ENCODE measurements at places on chromosomes 6 and 20.

DNA sequence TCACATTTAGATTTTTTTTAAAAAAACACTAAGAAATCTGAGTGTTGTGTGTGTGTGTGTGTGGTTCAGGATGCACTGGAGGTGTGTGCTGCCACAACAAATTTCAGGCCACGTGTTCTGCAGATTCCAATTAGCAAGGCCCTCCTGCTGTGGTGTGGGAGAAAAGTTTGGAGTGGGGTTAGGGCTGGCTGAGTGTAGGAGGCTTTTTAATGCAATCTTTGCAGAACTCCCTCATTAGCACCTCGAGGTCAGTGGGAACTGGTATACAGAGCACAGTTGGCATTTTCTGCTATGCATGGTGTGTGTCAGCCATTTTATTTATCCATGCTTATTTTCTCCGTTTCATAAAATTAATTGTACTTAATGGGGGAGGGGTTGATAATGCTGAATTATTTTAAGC is 187.6 kb downstream of the SOX4 start:
- DNase-seq: no peak

DNA sequence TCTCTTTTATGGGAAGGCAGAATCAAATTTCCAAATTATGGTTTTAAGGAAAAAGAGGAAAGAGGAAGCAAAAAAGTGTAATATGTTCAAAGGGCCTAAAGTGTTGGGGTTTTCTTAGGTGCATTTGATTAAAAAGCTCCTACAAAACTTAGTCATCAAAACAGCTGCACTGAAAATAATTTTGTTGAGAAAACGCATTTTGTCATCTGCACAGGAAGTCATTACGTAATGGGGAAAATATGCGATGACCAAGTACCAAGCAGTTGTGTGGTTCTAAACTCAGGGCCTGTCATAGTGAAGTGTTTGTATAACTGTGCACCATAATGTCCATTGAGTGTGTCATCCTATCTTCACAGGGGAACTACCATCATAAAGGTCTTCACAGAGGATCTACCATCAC is 15.6 kb downstream of the HAO1 start:
- no peak for DNase-seq

DNA sequence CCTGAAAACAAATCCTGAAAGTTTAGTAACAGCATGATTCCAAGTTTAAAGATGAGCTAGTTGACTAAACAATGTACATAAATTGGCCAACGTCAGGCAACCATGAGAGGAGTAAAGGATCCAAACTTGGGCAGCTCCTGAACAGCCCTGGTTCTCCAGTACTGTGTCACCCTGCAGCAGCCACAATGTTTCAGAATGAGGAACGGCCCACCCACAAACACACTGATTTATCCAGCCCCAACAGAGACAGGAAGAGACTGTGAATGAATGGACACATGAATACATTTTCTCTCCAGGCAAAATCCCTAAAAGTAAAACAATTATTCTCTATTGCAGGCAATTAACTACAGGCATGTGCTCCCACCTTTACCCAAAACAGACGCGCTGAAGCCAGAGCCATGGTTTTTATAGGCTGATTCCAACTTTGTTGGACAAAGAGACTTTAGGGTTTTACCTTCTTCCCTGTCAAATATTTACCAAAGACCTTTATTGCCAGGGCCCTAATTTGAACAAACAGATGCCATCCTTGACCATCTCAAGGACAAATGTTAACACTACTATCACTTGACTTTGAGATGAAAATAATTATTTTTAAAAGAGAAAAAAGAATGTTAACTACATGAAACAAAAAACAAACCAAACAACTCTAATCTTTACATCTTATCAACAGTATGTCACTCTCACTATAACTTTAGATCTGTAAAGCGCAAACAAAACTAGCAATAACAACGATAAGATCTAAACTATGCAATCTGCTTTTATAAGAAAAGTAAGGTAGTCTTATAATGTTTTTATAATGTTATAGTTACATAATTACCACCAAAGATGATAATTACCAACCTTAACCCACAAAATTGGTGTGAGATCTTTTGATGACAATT is 22.9 kb downstream of the CNKSR3 start:
- no peak for DNase-seq

GRCh38 chr20:53306192-53306805 is 287.3 kb downstream of the ZNF217 start:
- DNase-seq: no peak

GRCh38 chr6:147868427-147869190 is 360.1 kb downstream of the SAMD5 start:
- DNase-seq: no peak

DNA sequence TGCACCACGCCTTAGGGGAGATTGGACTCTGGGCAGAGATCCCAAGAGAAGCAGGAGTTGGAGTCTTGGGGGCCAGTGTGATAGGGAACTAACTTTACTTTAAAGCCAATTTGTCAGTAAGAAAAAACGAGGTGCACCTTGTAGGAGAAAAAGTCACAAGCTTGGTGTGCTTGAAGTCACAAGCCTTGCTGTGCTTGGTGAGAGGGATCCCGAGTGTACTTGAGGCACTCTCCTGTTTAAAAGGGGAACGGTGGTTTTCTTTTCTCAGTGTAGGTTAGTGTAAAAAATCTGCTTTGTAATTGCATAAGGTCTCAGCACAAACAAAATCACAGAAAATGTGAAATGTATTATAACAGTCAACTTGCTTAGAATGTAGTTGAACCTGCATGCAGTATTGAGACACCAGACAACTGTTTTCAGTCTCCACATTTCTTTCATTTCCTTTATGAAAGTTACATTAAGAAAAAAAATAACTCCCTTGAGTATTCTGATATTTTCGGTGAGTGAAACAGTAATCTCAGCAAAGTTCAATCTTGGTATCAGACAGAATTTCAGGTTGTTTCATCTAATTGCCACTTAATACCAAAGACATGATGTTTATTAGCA is 111.1 kb upstream of the DUSP22 start:
- DNase-seq: no peak

DNA sequence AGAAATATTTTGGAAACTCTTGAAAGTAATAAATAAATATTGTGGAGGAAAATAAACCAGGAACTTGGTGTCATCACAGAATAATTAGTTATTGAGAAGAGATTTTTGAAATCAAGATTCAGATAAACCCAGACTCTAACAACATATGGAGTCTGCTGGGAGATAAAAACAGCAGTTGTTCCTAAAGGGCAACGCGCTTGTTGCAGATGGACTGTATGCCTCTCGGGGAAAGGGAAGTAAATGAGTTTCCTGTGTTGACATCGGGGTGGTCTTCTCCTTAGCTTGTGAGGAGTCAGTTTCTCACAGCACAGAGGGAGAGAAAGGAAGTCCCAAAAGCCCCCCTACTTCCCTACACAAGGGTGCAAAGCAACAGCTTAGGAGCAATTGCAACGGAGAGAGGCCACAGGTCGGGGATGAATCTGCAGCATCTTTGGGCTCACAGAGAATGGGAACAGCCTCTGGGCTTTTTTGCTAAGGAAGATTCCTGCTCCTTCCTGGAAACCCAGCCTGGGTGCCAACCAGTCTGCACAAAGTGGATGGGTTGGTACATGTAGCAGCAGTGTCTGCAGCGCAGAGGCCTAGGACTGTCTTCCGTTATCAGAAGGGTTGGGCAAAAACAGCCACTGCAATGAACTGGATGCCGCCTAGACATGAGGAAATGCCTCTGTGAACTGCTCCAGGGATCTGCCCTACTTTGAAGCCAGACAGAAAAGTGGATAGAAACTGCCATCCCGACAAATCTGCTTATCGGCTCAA is 603.0 kb upstream of the NRSN1 start:
- DNase-seq: no peak

DNA sequence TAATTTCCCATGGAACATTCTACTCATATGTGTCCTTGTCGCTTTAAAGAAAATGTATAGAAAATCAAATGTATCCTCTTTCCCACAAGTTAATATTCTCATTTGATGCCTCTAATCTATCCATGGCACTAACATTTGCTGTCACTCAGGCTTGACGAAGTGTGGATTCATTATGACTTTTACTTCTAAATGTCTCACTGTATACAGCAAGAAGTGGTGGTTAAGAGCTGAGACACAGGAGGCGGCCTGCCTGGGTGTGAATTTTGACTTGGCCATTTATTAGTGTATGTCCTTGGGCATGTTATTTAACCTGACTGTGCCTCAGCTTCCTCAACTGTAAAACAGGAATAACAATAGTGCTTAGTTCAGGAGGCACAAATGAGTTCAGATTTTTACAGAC is 70.0 kb downstream of the TRMT6 start:
- DNase-seq: no peak

DNA sequence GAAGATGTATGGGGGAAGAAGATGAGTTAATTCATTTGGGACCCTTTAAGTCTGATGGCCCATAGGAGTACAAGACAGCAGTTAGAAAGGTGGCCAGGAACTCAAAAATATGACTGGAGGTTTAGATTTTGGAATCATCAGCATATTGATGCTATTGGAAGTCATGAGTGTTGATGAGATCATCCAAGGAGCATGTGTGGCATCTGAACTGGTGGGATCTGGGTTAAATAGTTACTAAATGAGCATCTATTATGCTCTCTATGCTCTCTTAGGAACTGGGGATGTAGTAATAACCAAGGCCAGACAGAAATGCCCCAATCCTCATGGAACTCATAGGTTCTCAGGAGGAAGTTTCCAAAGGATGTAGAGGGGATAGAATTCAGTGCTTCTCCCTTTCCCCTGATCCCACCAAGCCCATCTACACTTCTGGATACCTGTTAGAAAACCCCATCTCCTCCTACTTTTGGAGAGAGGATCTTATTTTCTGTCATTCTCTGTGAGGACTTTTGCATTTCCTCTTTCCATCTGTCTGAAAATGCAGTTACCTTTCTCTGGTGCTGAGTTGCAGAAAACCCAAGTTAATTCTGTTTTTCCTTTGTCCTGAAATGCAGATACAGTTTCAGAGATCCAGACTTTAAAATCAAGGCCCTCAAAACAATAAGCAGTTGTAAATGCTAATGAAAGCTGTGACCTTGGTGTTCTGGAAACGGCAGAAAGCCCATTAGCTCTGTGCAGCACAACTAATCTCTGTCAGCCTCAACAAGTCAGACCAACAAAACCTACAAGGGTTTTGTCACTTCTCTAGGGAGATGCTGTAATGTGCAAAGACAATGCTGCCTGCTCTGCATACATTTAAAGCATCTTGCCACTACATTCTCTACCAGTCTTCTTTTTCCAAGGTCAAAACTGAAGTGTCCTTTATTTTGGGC is 65.8 kb downstream of the TBC1D7 start:
- no peak for DNase-seq

- DNase-seq: no peak
These were observed 69.1 kb upstream of the SAMHD1 start for GRCh38 chr20:37020636-37021035.

DNA sequence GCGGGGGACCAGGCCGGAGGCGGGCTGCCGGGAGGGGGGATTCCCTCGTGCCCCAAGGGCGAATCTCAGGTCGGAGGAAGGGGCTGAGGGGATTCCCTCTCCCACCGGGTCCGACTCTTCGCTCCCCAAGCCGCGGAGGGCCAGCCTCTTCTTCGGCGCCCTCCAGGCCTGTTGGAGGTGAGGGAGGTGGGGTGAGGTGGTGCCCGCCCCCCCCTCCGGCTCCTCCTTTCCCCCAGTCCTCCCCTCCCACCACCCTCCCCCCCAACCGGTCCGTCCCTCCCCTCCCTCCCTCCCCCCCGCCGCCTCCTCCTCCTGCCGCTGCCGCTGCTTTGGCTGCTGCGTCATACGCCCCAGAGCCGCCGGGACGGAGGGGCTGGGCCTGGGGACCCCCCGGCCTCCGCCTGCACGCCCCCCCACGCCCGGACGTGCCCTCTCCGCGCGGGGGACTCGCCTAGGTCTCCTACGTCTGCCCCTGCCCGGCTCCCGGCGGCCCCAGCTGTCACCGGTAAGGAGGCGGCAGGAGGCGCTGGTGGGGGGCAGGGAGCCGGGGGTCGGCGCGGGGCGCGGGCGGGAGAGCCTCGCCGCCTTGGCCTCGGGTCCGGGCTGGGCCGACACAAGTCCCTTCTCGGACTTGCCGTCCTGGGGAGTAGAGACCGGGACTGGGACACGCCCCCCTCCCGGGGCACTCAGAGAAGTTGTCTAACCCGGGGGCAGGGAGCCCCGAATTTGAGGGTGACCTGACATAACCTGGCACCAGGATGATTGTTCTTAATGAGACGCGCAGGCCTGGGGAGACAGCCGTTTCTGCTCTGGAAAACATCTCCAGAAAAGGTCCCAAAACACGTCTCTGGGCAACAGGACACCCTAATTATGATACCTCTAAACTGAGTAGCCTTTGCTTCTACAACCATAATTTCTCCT is at the start of gene PHF1:
Gene PHF1 (plus strand): TSS at position 304 of the 921 bp plus-strand sequence. CDS start 1,250 bp downstream, outside the sequence.
- peak; percentile 78 for DNase-seq

GRCh38 chr6:100344321-100344720 is 120.4 kb downstream of the SIM1 start:
- no peak for DNase-seq

- DNase-seq: no peak
These were observed 94.4 kb downstream of the CD83 start for GRCh38 chr6:14212020-14212419.

DNA sequence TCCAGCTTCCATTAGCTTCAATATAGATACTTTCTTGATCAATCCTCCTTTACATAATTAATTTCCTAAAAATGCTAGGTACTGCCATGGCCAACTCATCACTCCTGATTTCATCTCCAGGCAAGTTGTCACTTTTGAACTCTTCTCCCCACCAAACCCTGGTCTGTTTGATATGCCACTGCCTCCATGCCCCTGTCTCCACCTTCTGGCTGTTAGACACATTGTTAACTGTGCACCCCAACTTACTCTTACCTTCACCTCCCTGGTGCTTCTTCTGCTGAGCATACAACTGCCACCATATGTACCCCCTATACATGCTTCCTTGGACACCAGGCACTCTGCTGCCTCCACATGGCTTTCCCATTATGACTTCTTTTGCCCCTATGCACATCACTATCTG is 21.9 kb upstream of the AIG1 start:
- DNase-seq: no peak

DNA sequence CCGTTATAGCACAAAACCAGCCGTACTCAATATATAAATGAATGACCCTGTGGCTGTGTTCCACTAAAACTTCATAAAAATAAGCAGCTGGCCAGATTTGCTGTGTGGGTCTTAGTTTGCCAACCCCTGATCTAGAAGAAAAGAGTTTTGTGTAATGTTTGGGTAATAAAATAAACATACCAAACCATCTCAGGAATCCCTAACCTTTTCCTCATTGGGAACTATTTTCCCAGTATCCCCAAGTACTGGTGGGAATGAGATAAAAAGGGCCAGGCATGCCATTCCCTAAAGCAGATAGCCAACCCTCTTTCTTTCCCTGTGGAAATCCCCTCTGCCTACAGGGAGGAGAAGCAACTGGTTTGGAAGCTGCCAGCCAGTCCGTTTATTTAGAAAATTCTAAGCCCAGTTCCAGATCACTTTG is 169.1 kb upstream of the AKAP12 start:
- DNase-seq: no peak
